ENCODE measurements at places on chromosomes 16 and 17.
A peak's percentile ranks its signal among the peaks of the same experiment; 100 is the strongest.

DNA sequence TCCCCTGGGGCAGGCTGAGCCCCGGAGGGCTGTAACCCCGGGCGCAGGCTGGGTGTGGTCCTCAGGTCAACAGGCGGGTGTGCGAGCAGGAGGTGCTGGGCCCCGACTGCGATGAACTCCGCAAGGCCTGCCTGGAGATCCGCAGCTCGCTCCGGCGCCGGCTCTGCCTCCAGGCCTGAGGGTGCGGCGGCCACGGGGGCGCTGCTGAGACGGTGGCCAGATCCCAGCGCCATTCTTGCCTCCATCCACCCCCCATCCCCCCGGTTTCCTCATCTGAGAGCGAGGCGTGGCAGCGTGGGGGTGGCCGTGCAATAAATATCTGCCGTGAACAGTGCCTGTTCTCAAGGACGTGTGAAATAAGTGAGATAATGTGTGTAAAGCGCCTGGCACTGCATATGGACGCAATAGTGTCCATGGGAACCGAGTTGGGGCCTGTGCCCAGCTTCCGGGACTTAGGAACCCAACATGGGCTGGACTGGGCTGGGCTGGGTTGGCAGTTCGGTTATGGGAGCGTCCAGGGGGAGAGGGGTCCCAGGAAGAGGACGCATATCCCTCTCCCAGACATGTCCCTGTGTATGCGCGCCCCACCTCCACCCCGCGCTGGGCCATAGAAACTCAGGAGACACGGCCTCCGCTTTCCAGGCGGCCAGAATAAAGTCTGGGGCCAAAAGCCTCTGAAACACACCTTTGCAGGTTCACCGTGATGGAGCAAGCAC is 15.0 kb downstream of the ZNF213 start:
- peak; percentile 71 for DNase-seq

DNA sequence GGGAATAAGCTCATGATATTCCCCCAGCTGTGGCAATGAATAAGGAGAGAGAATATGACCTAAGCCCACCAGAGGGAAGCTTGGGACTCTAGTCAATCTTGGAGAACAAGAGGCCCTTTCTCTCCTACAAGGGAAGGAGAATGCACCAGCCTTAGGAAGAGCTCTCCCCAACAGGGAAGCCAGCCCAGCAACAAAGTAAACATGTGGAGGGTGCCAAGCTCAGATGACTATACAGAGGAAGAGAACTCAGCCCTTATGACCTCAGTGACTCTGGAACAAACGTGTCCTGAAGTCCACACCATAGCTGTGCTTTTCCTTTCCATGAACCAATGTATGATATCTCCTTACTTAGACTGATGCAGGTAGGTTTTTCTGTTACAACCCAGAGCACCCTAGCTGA is 219.7 kb downstream of the GSG1L start:
- DNase-seq: no peak

DNA sequence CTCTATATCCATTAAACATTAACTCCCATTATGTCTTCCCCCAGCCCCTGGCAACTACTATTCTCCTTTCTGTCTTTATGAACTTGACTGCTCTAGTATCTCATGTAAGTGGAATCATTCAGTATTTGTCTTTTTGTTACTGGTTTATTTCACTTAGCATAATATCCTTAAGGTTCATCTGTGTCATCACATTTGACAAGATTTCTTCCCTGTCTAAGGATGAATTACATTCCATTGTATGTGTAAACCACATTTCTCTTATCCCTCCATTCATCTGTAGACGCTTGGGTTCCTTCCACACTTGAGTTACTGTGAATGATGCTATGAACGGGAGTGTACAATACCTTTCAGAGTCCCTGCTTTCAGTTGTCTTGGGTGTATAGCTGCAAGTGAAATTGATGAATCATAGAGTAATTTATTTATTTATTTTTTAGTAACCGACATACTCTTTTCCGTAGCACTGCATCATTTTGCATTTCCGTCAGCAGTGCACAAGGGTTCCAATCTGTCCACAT is 399.7 kb upstream of the RBFOX1 start:
- no peak for DNase-seq

- peak; percentile 69 for DNase-seq
Observed at GRCh38 chr17:50949989-50950877, 84.1 kb upstream of the TOB1 start.

DNA sequence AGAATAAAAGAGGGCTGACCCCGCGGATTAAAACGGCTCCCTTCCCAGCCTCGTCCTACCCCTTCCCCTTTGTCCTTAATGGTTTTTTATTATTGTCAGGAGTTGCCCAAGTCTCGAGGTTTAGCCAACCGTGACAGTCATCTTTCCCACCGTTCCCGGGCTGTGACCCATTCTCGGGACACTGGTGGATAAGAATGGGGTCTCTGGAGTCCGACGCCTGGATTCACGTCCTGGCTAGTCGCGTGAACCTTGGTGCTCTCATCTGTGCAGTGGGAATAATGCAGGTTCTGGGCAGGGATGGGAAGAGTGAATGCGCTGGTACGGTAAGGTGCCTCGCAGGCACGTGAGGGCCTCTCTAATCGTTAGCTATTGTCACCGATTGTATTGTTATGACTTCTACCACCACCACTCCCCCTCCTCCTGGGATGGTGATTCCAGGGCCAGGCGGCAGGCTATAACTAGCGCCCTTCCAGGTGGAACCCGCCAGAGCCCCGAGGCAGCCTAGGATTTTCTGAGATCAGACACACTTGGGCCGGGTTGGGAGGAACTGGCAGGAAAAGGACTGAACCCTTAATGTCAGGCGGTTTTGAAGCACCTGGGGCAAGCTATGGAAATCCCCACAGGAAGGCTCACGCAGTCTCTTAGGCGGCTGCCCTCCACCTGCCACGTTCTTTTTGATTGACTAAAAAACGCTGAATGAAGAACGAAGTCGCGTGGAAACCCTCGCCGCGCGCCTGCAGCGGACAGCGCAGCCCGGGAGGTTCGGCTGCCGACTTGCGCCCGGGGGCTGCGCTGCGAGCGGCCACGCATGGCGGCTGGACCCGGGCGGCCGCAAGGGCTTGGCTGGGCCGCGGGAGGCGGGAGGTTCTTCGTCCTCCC is 2.7 kb downstream of the HS3ST3B1 start:
- DNase-seq: peak; percentile 61

Measured in activated T-cell treated with anti-CD3 and anti-CD28 coated beads, Interleukin-2, amount 50 U/mL, for 48 hours (primary cell).